ENCODE measurements at places on chromosomes 16 and 17. TPM values are rescaled to one million over a fixed set of nuclear protein-coding genes. Genes with fewer than 3 reads are reported as not detected.

The ACD gene
- 39.8 TPM for total RNA-seq

The KRT25 gene
- not detected for total RNA-seq

The TEX19 gene
- total RNA-seq: not detected

The MED1 gene
- 33.5 TPM for total RNA-seq

The DRC3 gene
- 0.86 TPM for total RNA-seq

The PRSS33 gene
- total RNA-seq: not detected

The COA3 gene
- total RNA-seq: 32.4 TPM

The ATF7IP2 gene
- total RNA-seq: 8.5 TPM

The TAT gene
- total RNA-seq: not detected

The CETP gene
- not detected for total RNA-seq

The ESRP2 gene
- 0.14 TPM for total RNA-seq

The NPIPB9 gene
- total RNA-seq: 1.8 TPM

The KRTAP3-1 gene
- not detected for total RNA-seq

The GPR142 gene
- not detected for total RNA-seq

The STAC2 gene
- not detected for total RNA-seq

The MYH1 gene
- total RNA-seq: not detected

The KRT28 gene
- not detected for total RNA-seq

The NMRAL1 gene
- total RNA-seq: 85.1 TPM

The C16orf96 gene
- total RNA-seq: under 0.01 TPM

The ACADVL gene
- total RNA-seq: 126 TPM

The CCDC154 gene
- 0.14 TPM for total RNA-seq

The SLC47A1 gene
- 0.14 TPM for total RNA-seq

The MT4 gene
- not detected for total RNA-seq

The CES1 gene
- 0.22 TPM for total RNA-seq
